ENCODE measurements at places on chromosomes 7 and 10.

DNA sequence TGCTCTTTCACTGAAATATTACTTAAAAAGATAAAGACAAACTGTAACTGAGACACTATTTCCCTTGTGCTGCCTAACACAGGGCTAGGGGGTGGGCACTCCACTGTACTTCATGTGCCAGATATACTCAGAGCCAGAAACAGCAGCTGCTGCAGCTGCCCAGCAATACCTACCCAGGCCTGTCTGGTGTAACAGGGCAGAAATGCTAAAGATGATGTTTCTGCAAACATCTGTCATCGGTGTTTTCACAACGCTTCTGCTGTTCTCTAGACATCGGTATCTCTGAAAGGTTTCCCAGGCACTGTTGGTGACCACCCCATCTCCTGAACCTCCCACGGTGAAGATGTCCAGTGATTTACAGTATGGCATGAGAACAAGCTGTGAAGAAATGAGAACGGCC is 42.7 kb downstream of the LAMB1 start:
- DNase-seq, result no peak

GRCh38 chr7:41661596-41661995 is 41.3 kb downstream of the INHBA start:
- DNase-seq, result no peak

DNA sequence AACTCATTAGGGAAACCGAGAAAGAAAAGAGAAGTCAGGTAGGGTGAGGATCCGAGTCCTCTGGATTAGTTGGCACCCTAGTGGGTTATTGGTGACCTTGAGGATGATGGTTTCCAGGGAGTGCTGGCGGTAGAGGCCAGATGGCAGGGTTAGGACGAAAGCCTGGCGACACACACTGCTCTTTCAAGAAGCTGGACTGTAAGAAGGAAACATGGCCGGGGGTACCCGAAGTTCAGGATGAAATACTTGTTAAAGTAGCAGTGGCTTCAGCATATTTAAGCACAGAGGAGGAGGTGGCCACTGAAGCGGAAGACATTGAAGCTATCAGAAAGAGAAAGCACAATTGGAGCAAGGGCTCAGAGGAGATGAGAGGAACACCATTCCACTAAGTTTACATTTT is 224.6 kb downstream of the RELN start:
- no peak for DNase-seq

- no peak for DNase-seq
Measured at GRCh38 chr10:96984541-96985131, 152.5 kb downstream of the LCOR start.

Data from aorta (tissue), 5 donors.